AG08396 (cell line): ENCODE measurements at places on chromosomes 5 and 9.

GRCh38 chr9:16960084-16960483 lies 89.6 kb upstream of the BNC2 start:
- no peak for DNase-seq

- DNase-seq: no peak
These were observed 155.4 kb downstream of the DTWD2 start for GRCh38 chr5:118832974-118833373.

DNA sequence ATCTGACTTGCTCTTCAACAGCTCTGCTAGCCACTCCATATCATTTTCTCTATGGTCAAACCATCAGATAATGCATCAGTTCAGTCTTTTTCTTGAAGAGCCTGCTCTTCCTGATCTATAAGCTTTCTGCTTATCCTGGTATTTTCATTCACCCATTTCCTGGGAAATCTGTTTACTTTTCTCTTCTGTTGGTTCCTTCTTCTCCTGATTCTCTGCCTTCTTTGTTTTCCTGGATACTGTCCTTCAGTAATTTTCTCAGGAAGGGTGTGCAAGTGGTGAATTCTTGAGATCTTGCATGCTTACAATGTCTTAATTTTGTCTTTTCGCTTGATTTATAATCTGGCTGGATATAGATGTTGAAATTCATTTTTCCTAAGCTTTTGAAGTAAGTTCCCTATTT lies 39.8 kb upstream of the NKX2-5 start:
- no peak for DNase-seq

GRCh38 chr5:6576861-6577501 lies 55.9 kb downstream of the NSUN2 start:
- peak; percentile 77 for DNase-seq

GRCh38 chr5:93635991-93636390 lies 53.0 kb downstream of the NR2F1 start:
- no peak for DNase-seq

DNA sequence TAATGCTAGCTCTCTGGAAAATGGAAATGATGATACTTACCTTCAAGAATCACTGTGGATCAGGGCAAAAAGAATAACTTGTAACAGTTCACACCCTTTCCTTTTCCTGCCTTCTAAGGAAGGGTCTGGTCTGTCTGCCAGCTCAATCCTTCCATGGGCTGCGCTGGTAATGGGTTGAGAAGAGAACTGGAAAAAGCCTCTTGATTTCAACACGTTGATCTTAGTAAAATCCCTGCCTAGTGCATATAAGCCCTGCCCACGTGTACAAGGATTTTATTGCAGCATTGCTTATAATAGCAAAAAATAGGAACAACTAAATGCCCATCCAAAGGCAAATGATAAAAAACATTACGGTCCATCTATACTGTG lies 20.5 kb downstream of the C1QTNF2 start:
- no peak for DNase-seq

DNA sequence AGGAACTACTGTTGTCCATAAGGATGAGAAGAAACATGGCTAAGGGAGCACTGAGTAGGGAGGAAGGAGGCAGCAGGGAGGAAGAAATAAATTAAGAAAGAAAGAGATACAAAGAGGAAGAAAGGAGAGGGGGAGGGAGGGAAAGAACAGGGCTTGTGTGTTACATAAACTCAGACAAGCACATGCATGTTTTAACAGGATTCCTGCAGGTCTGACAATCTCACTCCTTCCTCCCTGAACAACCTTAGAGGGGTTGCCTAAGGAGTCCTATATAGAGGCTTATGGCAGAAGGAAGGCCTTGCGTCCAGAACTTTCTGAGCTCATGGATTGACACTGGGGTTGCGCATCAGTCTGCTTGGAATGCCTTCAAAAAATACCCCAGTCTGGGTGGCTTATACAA lies 4.2 kb upstream of the KCNIP1 start:
- DNase-seq: no peak

DNA sequence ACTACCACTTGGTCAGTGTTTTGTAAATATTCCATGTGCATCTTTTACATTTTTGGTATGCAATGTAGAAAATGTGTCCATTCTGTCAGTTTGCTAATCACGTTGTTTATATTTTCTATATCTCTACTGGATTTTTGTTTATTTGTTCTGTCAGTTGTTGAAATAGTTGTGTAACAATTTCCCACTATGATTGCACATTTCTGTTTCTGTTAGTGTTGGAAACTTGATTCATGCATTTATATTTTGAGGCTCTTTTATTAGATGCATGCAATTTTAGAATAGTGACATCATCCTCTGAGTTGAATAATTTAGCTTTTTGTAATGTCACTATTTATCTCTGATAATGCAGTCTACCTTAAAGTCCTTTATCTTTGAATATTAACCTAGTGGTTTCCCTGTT lies 25.8 kb upstream of the LECT2 start:
- no peak for DNase-seq

- no peak for DNase-seq
These were observed 14.6 kb downstream of the MRPL36 start for GRCh38 chr5:1785062-1785461.

DNA sequence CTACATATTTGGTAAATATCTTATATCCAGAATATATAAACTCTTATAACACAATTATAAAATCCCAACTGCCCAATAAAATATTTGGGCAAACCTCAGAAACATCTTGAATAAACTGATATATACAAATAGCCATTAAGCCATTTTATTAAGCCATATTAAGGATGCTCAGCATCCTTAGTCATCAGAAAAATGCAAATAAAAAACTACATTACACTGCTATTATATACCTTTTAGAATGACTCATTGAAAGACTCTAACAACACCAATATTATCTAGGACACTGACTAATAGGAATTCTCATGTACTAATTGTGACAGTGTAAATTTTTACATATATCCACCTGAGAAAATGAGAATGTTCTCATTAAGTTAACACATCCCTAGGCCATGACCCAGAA lies 77.8 kb downstream of the CDH10 start:
- no peak for DNase-seq

GRCh38 chr9:35754264-35754663 lies at the start of gene MSMP:
Gene MSMP, minus strand, starts transcription at chr9:35754276. Its CDS starts 147 bp downstream, at chr9:35754129.
- DNase-seq: no peak

GRCh38 chr5:111820072-111820471 lies 63.1 kb upstream of the NREP start:
- no peak for DNase-seq

DNA sequence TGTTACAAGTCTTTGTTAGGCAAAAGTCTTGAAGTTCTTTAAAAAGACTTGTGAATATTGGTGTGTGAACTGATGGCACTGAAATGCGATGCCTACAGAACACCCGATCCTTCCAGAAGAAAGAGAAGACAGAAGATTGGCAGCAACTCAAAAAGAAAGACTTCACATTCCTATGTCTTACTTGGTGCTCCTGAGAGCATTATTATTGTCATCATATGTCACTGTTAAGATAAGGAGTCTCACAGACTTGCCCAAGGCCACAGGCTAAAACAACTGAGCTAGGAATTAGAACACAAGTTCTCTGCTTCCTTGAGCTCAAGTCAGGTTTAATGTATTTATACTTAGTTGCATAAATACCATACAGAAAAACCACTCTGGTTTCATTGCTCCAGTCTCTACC lies 198.0 kb downstream of the PARP8 start:
- DNase-seq: no peak

- no peak for DNase-seq
These were observed 289.9 kb downstream of the SLIT3 start for GRCh38 chr5:169011009-169011408.

DNA sequence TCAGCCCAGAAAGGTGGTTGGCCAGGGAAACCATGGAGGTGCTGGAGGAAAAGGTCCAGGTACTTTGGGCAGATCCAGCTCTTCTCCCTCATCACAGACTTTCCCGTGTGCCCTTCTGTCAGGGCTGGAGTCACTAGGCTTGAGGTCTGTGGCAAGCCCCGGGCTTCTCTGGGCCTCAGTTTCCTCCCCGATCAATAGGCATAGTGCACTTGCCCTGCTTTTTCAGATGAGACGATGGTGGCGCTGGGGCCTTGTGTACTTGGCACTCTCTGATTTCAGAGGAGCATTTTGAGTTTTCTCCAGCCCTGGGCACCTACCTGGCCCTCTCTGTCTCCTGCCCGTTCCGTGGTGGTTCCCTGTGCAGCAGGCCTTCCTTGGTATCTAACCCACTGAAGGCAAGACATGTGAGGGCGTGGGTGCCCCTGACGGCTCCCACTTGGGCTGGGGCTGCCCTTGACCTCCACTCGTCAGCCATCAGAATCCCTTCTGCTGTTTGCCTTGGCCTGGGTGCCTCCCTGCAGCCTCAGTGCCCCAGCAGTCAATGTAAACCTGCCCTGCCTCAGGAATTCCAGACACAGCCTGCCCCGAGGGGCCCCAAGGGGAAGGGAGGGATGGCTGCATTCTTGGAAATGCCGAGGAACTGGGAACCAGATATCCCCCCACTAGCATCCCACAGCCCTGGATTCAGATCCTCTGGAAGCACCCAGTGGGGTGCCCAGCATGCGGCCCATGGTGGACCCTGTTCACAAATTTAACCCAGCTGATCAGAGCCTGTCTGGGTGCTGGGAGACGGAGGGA lies 66.3 kb upstream of the COL5A1 start:
- no peak for DNase-seq

DNA sequence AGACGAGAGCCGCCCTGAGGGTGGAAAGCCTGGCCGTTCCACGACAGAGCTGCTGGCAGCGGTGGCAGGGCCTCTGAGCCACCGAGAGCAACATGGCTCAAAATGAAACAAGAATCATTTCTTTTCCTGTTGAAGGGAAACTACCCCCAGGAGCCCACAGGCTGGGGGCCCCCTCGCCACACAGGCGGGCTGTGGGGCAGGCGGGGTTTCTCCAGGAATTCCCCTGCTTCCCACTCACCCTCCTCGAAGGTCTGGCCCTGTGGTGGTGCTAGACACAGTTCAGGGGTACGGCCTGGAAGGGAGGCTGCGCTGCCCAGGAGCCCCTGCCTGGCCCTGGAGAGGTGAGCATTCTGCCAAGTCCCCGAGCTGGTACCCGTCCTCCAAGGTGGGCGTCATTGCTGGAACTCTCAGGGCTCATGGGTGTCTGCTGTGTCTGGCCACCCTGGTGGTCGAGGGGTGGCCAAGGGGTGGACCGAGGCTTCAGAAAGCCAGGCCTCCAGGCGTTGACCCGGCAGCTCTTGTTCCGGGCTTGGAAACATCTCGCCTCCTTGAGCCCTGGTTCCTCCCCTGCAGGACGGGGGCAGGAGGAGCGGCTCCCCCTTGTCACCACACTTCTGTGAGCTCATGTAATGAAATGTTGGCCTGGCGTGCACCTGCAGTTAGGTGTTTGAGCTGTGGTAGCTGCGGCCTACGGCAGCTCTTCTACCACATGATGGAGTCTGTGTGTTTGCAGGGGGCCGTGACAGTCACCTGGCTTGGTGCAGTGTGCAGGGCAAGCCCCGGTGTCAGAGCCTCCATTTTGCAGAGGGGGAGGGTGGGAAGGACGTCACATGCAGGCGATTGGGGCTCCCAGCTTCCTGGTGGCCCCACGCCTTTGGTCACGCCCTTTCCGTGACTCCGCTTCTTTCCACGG lies 65.3 kb downstream of the RXRA start:
- no peak for DNase-seq

GRCh38 chr5:321230-321725 lies at the start of gene AHRR:
Gene AHRR, plus strand, starts transcription at chr5:321714. Its CDS starts 22,189 bp downstream, at chr5:343903.
- DNase-seq: peak; percentile 98

- DNase-seq: no peak
These were observed 8.8 kb upstream of the WDR5 start for GRCh38 chr9:134127065-134127580.

- no peak for DNase-seq
These were observed 25.1 kb downstream of the TRIO start for GRCh38 chr5:14168144-14168792.

DNA sequence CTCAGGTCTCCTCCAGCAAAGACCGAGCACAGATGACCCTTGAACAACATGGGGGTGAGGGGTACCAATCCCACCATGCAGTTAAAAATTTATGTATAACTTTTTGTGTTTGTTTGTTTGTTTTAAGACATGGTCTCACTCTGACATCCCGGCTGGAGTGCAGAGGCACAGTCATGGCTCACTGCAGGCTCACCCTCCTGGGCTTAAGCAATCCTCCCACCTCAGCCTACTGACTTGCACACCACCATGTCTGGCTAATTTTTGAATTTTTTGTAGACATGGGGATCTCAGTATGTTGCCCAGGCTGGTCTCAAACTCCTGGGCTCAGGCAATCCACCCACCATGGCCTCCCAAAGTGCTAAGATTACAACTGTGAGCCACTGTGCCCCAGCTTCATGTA lies 231.0 kb upstream of the PIK3R1 start:
- DNase-seq: no peak

DNA sequence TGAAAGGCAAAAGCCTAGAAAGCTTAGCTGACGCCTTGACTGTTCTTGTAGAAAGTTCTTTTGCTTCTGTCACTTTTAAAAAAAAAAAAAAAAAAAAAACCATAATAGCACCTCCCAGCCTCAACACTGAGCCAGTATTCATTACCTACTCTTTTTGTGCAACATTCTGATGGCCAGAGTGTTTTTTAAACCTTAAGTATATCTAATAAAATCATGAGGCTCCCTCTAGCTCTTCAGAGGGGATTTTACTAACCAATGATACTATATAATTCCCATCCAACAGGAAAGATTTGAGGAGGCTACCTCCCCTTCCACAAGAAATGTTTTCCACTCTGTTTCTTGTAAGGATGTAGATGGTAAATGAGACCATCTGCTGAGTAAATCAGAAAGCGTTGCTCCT lies 3.9 kb downstream of the BNC2 start:
- DNase-seq: no peak

- peak; percentile 94 for DNase-seq
These were observed 26.3 kb downstream of the PTGES start for GRCh38 chr9:129726322-129727160.
